ENCODE measurements at places on chromosomes 13 and 19.

DNA sequence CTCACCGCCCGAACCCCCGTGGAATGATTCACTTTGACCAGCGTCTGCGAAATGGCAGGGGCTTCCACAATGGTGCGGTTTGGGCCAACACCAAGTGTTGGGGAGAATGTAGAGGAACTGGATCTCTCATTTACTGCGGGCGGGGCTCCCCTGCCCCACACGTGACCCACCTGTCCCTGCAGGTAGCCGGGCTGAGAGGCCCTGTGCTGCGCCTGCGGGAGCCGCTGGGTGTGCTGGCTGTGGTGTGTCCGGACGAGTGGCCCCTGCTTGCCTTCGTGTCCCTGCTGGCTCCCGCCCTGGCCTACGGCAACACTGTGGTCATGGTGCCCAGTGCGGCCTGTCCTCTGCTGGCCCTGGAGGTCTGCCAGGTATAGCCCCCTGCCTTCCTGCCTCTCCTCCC lies 5.8 kb upstream of the FLT3LG start:
- no peak for DNase-seq

DNA sequence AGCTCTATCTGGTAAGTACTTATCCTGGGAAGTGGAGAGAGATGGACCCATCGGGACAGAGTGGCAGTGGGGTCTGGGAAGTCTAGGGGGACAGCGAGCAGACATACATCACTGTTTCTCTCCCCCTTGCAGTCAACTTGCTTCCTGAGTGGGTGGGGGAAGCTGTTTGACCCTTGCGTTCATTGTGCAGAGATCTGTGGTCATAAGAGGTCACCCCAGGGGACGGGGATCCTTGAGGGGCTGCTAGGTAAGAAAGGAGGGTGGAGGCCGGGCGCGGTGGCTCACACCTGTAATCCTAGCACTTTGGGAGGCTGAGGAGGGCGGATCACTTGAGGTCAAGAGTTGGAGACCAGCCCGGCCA lies 474 bp downstream of the ARHGEF18 start:
- no peak for DNase-seq

GRCh38 chr13:94657167-94657566 lies 55.2 kb downstream of the SOX21 start:
- DNase-seq, result no peak

DNA sequence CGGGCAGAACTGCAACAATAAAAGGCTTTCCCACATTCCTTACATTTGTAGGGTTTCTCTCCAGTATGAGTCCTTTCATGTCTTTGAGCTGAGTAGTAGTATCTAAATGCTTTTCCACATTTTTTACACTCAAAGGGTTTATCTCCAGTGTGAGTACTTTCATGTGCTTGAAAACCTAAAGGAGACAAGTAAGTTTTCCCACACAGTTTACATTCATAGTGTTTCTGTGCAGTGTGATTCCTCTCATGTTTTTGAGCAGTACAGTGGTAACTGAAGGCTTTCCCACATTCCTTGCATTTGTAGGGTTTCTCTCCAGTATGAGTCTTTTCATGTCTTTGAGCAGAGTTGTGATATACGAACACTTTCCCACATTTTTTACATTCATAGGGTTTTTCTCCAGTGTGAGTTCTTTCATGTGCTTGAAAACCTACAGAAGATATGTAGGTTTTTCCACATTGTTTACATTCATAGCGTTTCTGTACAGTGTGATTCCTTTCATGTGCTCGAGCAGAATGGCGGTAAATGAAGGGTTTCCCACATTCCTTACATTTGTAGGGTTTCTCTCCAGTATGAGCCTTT lies 47.0 kb downstream of the ZNF44 start:
- DNase-seq, result no peak

DNA sequence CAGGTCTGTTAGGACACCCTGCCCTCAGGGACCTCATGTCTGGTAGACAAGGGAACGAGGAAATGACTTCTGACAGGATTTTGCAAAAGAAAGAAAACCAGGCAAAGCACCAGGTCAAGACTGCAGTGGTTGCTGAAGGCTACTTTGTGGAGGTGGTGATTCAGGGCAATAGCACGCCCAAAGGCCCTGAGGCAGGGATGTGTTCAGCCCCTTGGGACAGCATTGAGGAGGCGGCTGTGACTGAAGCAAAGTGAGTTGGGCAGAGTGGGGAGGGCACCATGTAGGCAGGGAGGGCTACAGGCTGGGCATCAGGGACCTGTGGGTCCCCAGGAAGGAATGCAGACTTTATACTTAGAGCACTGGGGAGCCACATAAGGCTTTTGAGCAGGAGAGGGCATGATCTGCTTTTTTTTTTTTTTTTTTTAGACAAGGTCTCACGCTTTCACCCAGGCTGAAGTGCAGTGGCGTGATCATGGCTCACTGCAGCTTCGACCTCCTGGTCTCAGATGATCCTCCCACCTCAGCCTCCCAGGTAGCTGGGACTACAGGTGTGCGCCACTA lies 10.8 kb upstream of the HOMER3 start:
- DNase-seq, result no peak

GRCh38 chr13:29957320-29957719 lies 106.9 kb upstream of the UBL3 start:
- DNase-seq, result no peak

GRCh38 chr13:49810567-49811526 lies 18.4 kb upstream of the KPNA3 start:
- DNase-seq, result no peak

GRCh38 chr19:44671400-44671799 lies at the start of gene CEACAM19:
TSS of gene CEACAM19 (plus strand) at chr19:44671482. CDS start at chr19:44671932, 450 bp downstream.
- no peak for DNase-seq

DNA sequence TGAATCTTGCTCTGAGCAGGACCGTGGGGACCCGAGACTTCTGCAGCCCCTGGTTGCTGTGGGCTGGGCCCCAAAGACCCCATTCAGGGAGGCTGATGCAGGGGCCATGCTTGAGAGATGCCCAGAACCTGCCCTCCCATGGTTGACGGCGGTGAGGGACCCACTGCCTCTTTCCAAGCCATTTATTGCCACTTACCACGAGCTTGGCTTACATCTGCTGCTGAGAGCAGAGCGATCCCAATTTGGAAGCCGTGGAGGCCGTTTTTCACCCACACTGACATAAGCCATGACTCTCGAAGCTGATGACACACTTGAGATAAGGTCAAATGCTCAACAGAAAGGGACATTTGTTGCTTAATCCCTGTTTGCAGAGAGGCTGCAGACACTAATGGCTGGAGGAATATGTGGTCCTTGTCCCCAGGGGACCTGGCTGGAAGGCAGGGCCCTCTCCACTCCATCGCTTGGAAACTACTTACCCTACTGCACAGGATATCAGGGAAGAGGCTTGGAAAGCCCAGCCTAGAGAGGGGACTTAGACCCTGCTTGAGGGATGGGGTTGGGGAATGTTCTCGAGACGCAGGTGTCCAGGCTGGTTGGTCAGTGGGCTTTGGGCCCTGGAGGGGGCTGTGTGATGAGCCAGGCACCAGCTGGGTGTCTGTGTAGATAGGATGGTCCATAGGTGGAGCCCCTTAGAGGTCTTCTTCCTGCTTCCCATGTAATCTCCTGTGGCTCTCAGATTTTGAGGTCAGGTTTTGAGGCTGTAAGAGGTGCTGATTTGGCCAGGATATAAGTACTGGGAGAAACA lies 15.3 kb downstream of the ZNF536 start:
- DNase-seq, result no peak

- DNase-seq, result no peak
These were observed 5.0 kb upstream of the CDX2 start for GRCh38 chr13:27973961-27974662.

GRCh38 chr13:69124996-69125395 lies 982.6 kb upstream of the ATXN8OS start:
- DNase-seq, result no peak

DNA sequence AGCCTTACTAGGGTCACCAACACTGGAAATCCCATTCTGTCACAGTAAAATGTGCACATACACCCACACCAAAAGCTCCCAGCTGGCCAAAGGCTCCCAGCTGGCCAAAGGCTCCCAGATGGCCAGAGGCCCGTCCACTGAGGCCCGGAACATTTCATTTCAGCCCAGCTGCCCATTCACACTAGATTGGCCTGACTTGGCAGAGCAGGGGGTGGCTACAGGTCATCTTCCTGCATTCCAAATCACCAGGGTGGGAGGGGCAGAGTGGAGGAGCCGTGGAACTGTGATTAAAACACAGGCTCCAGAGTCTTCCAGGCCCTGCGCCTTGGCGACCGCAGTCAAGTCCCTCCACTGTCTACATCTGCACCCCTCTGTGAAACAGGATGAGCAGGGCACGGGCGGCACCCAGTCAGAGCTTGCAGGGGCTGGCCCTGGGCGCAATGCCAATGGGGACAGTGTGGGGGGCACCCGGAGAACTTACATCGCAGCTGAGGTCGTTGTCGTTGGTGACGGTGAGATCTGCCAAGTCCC lies 10.1 kb upstream of the PRKD2 start:
- DNase-seq, result no peak

DNA sequence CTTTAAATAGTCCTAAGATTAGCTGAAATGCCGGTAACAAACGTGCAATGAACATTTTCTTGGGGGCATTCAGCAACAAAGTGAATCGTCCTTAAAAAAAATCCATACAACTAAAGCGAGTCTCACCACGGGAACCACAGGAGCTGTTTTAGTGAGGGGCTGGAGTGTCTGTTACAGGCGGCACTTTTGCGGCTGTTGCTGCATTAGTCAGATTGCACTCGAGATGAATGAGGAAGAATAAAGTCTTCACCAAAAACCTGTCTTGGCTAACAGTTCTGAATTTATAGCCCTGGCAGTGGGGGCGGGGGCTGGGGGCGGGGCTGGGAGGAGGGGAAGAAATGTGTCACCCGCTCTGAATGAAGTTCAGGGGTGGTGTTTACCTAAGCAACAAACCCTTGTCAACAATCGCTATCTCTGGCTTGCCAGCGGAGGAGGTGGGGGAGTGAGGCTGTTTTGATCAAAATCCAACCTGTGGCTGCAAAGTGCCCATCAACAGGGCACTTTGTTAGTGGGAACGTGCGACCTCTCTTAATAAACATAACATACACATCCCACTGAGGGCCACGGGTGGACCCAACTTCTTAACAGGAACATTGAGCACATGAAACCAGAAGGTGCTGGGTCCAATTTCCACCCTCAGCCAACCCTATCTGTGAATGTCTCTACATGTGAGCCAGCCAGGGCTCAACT lies 44.5 kb downstream of the RFX2 start:
- DNase-seq, result peak; percentile 45

- no peak for DNase-seq
These were observed 13.8 kb upstream of the ASF1B start for GRCh38 chr19:14150041-14150769.

- peak; percentile 61 for DNase-seq
These were observed 65.0 kb upstream of the GTF2F2 start for GRCh38 chr13:45055198-45055901.

- DNase-seq, result peak; percentile 83
These were observed 11.8 kb downstream of the LRRC4B start for GRCh38 chr19:50556282-50557008.

GRCh38 chr19:54804101-54804500 lies 691 bp downstream of the KIR2DL4 start:
- DNase-seq, result no peak

DNA sequence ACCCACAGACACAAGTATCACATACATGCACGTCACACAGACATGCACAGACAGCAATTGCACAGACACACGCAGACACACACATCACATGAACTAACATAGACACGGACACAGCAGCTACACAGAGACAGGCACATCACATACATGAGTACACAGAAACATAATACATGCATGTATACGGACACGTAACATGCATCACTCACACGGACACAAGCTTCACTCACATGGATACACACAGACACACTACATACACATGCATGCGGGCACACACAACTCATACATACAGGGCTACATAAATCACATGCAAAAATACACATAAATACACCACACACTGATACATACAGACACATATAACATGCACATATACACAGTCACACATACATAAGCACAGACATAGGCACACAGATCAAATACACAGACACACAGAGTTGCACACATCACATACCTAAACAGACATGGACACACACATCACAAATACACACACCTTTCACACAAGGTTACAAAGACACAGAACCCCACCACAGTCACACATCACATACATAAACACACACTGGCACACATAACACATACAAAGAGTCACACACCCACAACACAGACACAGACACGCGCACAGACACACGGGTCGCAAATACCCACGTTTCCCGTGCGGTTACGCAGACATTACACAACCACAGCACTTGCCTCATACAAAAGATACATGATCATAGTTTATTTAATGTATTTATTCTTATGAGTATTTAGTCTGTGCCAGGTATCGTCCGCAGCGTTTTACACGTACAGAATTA lies 1.1 kb upstream of the LMTK3 start:
- DNase-seq, result no peak

GRCh38 chr19:4436231-4436630 lies 21.4 kb downstream of the UBXN6 start:
- no peak for DNase-seq

DNA sequence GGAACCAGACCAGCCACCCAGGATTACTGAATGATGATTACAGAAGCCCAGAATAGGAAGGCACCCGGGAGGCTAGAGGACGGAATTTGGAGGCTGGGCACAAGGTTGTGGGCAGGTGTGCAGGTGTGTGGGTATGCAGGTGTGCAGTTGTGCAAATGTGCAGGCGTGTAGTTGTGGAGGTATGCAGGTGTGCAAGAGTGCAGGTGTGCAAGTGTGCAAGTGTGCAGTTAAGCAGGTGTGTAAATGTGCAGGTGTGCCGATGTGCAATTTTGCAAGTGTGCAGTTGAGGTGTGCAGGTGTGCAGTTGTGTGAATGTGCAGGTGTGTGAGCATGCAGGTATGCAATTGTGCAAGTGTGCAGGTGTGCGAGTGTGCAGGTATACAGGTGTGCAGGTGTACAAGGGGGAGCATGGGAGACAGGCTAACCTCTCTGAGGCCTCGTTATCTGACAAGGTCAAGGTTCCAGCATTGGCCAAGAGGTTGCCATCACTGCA lies 131.8 kb downstream of the KCTD15 start:
- no peak for DNase-seq

GRCh38 chr13:38346764-38347163 lies 2.9 kb upstream of the UFM1 start:
- no peak for DNase-seq

- DNase-seq, result no peak
These were observed 66.0 kb downstream of the ABCC4 start for GRCh38 chr13:95235199-95235756.

DNA sequence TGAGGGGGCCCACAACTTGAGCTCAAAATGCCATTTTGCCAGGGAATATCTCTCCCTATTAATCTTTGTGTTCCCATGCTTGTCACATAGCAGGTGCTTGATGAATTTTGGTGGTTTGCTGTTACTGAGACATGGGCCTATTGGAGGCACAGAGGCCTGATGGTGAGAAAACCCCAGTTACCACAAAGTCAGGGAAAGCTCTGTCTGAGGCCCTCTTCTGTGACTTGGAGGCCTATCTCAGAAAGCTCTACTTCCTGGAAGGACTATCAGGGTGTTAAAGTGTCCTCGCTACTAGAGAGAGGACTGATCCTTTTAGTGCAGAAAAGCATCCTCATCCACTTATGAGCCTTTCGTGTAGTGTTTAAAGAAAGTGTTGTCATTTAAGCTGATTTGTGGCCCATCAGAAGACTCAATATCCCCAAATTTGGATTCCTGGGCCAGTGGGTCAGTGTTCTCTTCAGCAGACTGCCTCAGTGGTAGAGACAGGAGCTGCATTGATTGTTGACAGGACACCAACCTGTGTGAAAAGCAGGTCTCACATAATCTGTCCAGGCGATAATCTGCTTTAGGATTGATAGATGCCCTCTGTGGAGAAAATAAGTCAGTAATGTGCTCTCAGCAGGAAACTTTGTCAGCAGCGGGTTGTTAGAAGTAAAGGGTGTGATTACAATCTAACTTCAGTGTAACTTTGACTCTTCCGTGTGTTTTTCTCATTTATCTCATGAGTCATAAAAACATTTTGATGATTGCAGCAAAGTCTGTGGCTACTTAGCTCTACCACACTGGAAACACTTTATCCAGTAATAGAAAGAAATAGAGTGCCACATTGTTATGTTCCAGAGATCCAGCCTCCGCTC lies 121.0 kb downstream of the AKAP11 start:
- DNase-seq, result peak; percentile 29
